ENCODE measurements at places on chromosomes 6 and 20.

DNA sequence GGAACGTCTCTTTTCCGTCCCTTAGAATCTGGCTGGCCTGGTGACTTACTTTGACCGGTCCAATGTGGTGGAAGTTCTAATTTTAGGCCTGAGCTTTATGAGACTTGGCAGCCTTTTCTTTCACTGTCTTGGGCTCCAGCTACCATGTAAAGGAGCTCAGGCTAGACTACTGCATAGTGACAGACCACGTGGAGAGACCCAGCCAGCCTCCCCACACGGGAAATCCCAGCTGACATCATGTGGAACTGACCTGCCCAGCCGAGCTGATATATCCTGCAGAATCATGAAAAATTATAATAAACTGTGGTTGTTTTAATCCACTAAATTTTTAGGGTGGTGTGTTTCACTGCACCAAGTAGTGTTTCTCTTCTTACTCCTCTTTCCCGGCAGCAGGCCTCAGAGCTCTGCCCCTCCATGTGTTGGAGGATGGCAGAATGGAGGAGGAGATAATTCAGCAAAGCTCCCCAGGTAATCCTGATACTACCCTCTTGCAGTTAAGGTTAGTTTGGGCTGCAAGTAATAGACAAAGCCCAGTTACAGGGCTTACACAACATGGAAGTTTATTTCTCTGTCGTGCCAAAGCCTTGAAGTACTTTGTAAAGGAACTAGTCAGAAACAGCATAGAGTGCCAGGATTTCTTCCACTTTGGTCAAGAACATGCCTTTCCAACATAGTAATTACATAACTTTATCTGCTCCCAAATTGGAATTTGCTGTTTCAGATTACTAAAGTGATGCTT, 87.5 kb downstream of the SH3BGRL2 start:
- no peak for DNase-seq

- no peak for DNase-seq
These were observed 504.4 kb downstream of the BCKDHB start for GRCh38 chr6:80610846-80611245.

- no peak for DNase-seq
These were observed 2.8 kb downstream of the TBPL1 start for GRCh38 chr6:133955582-133956415.

GRCh38 chr6:14858808-14859207, 387.1 kb upstream of the JARID2 start:
- no peak for DNase-seq

DNA sequence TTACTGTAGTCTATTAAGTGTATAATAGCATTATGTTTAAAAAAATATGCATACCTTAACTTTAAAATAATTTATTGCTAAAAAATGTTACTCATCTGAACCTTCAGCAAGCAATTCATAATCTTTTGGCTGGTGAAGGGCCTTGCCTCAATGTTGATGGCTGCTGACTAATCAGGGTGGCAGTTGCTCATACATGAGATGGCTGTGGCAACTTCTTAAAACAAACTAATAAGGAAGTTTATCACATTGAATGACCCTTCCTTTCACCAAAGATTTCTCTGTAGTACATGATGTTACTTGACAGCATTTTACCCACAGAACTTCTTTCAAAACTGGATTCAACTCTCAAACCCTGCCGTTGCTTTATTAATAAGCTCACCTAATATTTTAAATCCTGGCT, 84.0 kb downstream of the TASP1 start:
- DNase-seq = no peak

GRCh38 chr6:147201885-147202515, 2.2 kb upstream of the STXBP5 start:
- no peak for DNase-seq

- no peak for DNase-seq
These were observed 353.2 kb downstream of the BTBD3 start for GRCh38 chr20:12270863-12271262.

- no peak for DNase-seq
These were observed 281.7 kb upstream of the GJE1 start for GRCh38 chr6:141851063-141851462.

- no peak for DNase-seq
These were observed 397.5 kb upstream of the ARID1B start for GRCh38 chr6:156379392-156380289.

- no peak for DNase-seq
These were observed 385.1 kb downstream of the SMOC2 start for GRCh38 chr6:168826078-168826390.

DNA sequence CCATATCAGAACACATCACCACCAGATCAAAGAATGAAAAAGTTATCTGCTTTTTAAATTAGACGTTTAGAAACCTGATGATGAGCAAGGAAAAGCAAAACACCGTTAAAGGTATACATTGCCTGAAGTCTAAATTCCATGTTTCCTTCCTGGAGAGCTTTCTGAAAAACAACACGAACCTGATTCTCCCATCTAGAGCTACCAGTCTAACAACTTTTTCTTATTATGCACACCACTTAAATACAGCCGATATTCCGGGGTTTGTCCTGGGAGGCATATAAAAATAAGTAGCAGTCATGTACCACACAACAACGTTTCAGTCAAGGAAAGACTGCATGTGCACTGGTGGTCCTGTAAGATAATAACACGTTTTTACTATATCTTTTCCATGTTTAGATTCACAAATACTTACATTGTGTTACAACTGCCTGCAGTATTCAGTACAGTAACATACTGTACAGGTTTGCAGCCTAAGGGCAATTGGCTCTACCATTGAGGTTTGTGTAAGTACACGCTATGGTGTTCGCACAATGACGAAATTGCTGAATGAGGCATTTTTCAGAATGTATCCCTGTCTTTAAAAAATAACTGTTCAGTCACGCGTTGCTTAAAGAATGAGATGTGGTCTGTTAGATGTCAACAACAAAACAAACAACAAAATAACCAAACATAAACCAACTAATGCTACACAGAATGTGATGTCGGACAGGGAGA, 19.1 kb upstream of the LYRM2 start:
- no peak for DNase-seq

- no peak for DNase-seq
These were observed 106.4 kb downstream of the GMPR start for GRCh38 chr6:16344756-16345155.

DNA sequence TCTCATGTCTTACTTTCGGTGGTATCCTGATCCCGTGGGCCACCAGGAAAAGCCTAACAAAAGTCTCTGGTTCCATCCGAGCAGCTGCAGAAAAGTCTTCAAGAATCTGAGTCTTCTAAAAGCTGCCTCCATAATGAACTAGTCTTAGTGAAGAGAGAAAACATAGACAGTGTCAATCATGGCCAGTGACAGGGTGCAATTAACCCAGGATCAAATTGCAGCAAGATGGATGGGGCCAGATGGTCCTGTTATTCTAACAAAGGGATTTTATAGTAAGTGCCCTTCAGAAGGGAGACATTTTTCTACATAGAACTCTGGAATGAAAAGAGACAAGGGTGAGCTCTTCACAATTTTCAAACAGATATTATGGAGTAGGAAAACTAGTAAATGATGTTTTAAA, 281.6 kb upstream of the ZFP64 start:
- DNase-seq = no peak

DNA sequence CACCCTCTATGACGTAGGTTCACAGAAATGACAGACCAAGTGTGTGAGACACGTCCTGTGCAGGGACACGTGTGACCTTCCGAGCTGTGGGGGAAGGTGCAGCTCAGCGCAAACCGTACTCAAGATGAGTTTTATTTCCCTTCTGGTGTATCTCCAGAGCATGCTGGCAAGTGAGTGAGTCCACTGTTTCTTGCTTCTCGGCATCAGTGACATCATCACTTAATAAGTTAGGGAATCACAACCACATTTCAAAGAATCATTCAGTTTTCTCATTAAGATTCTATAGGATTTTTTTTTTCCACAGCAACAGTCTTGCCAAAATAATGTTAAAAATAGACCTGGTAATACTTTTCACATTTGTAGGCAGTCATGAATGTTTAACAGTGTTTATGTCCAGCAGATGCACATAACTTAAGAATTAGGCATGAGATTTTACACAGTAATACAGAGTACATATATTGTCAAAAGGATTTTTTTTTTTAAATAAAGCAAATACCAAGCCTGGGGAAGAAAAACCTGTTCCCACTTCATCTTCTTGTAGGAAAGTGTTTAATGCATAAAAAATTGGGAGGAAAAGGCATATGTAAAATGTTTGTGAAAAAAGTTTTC, 417.8 kb downstream of the CDC5L start:
- DNase-seq = no peak

- DNase-seq = no peak
These were observed 60.1 kb downstream of the MMS22L start for GRCh38 chr6:97222903-97223302.

DNA sequence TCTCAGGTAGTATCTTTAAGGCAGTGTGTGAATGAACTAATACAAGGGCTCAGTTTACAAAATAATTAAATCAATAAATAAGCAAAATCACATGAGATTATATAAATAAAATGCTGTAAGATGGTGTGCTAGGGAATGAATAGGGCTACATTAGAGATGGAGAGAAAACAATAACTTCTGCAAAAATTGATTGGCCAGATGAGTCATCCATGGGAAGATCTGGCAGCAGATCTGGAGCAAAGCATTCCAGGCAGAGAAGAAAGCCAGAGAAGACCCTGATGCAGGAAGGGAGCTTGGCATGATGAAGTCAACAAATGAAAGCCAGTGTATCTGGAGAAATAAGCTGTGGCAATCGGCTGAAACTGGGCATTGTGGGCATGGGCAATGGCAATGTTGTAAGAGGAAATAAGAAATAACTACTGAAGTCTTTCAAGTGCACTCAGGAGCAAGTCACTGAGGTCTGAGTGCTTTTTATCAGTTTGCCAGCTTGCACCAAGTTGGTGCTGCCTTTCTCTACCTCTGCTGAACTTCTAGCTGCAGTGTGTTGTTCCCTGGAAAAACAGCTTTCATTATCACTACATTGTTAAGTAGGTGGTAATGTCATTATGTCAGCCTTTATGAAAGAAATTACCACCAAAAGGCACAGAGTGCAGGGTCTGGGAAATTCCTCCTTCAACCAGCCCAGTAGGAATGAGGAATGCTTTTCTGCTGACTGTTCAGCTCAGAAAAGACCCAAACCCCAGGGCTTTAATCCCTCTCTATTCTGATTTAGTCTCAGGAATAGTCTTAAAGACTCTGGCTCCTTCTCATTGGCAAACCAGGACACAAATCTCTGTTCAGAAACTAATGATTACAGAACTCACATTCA, 231.6 kb downstream of the HTR1B start:
- no peak for DNase-seq

- DNase-seq = no peak
These were observed 70.0 kb upstream of the FRMD1 start for GRCh38 chr6:168149015-168149414.

- no peak for DNase-seq
These were observed 2.5 kb downstream of the FAM162B start for GRCh38 chr6:116763048-116763447.

GRCh38 chr6:170279977-170280688, 10.7 kb downstream of the DLL1 start:
- DNase-seq = peak; percentile 55

GRCh38 chr20:41135187-41135887, 2.0 kb upstream of the PLCG1 start:
- DNase-seq = peak; percentile 70

GRCh38 chr20:60034231-60035110, 76.2 kb downstream of the CDH26 start:
- no peak for DNase-seq

DNA sequence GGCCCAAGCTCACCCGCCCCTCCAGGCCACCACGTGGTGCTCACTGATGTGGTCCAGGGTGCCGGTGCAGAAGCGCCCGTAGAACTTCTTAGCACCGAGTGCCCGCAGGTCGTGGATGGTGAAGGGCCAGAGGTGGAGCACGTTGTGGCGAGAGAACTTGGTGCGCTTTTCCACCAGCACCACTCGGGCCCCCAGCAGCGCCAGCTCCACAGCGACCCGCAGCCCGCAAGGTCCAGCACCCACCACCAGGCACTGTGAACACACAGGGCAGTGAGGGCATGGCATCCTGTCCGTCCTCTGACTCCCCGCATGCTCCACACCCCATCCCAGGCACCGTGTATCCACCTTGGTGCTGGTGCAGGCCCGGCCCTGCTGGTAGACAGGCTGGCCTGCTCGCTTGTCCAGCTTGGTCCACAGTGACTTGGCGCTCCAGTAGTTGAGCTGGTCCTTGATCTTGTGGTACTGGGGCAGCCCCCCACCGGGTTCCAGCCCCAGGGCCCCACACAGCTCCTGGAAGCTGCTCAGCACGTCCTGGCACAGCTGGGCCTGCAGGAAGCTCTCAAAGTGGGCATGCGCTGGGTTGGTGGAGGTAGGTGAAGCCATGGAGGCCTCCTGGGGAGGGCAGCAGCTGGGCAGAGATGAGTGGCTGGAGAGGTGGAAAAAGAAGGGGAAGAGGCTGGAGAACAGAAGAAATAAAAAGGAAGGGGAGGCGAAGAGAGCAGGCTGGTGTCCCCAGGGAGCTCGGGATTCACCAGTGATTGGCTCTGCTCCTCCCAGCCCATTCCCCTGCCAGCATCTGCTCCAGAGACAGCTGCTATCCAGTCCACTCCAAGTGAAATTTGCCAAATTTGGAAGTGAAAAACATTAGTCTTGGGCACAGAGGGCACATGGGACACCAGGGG, 1.7 kb downstream of the MICAL1 start:
- no peak for DNase-seq

GRCh38 chr20:52172392-52173047, 19.1 kb downstream of the ZFP64 start:
- DNase-seq = no peak

DNA sequence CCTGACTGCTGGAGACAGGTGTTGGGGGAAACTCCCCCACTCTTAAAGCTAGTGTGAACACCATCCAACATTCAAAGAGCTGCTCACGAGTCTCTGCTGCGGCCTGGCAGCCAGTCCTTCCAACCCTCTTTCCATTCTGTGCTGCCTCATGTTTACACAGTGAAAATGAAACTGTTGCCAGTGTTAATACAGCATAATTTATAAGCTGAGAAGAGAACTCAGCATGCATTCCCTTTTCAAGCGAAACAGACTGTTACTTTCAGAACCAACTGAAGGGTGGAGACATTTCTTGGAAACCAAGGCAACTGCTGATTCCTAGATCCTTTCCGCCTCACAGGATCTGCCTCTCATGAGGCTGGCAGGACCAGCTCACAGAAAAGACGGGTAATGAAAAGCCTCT, 533.8 kb upstream of the ID4 start:
- DNase-seq = no peak

GRCh38 chr6:46407776-46408530, 83.3 kb downstream of the RCAN2 start:
- DNase-seq = no peak

- no peak for DNase-seq
These were observed 62.5 kb upstream of the TIAM2 start for GRCh38 chr6:154932515-154933027.
